ENCODE measurements at places on chromosomes 11 and 22.

DNA sequence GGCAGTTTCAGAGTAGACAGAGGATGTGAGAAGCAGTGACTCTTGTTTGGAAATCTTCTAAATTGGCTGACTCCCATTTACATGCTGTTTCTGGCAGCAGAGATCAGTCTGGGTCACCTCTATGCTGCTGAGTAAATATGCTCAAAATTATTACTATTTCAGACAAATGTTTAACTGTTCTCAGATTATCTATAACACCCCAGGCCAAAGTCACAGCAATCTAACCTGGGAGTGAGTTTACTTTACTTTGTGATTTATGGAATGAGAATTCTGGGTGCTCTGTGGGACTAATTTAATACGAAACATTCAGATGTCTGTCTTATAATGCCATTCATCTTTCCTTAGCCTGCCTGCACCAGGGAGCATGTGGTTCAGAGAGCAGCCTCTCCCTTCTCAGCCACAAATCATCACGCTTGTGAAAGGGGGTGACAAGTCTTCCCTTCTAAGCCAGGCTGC, 282.5 kb upstream of the MPPED2 start:
- no peak for DNase-seq

DNA sequence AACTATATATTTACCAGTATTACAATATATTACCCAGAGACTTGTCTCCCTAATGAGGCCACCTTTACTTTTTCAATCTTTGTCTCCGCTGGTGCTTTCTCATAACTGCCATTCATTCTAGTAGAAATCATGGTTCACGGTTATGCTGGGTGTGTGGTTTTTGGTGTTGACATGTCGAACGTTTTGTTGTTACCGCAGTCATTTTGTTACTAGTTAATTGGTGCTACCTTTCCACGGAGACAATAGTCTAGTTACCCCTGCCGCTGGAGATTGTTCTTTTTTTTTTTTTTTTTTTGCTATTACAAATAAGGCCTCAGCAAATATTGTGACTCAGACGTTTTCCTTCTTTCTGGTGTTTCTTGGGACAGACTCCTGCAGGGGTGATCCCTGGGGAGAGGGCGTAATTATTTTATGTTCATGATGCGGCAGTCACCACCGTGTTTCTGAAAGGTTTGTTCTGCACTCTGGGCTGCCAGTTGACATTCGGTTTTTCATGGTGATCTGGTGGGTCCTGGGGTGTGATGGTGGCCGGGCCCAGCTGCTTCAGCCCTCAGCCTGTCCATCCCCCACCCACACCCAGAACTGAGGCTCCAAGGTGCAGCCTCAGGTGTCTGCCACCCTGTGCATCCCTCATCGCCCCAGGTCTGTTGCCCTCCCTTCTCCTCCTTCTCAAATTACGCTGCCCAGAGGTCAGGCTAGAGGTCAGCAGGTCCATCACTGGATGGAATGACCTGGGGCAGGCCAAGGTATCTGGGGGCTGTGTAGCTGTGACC, 28.6 kb downstream of the LRP5 start:
- DNase-seq = no peak

DNA sequence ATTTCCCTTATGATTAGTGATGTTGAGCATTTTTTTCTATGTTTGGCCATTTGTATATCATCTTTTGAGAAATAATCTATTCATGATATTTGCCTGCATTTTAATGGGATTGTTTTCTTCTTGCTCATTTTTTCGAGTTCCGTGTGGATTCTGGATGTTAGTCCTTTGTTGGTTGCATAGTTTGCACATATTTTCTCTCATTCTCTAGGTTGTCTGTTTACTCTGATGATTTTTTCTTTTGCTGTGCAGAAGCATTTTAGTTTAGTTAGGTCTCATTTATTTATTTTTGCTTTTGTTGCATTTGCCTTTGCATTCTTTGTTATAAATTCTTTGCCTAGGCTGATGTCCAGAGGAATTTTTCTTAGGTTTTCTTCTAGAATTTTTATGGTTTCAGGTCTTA, 87.3 kb downstream of the METTL15 start:
- DNase-seq = no peak

DNA sequence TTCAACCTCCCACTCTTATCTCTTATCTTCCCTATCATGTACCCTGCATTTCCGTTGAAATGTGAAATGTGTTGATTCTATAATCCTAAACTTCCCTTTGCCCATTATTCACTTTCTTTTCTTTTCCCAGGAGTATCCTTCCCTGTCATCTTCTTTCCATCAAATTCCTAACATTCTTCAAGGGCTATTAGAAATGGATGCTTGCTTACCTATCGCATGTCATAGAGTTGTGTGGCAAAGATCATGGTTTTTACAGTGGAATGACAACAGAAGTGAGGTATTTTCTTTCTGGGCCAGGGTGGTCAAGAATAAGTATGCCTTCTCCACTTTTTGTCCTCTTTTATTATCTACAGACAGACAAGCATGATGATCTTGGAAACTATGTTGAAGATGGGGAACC, 124.4 kb upstream of the SLC5A12 start:
- DNase-seq = no peak

GRCh38 chr22:19667872-19668740, 46.2 kb upstream of the SEPTIN5 start:
- DNase-seq = no peak

- no peak for DNase-seq
Measured at GRCh38 chr11:32861850-32862577, 30.6 kb upstream of the QSER1 start.

- peak; percentile 91 for DNase-seq
Measured at GRCh38 chr11:34501500-34501899, 12.1 kb downstream of the ELF5 start.

DNA sequence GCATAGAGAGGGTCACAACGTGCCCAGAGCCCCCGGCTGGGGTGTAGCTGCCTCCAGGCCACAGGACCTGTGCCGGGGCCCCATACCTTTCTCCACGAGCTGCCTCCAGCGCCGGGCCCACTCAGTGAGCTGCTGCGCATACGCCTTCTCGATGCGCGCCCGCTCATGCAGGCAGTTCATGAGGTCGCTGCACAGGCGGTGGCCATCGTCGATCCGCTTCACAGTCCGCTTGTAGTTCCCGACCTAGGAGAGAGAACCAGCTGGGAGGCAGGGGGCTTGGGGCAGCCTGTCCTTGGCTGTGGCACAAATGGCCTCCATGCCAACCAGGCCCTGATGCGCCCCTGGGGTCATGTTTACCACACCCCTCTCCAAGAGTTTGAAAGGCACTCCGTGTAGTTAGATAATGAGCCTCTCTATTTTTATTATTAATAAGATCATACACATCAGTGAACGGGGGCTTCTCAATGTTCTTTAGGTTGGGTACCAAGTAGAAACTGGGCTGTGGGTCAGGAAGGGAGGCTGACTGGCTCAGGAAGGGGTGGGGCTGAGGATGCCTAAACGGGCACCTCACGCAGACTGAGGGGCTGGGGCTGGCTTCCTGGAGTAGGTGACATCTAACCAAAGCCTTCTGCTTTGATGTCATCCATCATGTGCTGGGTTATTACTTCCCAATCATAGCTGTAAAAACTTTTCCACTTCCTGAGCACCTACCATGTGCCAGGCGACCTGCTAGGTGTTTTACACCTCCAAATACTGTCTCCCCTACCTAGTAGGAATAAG, 36.5 kb upstream of the ARFGAP3 start:
- no peak for DNase-seq

- DNase-seq = peak; percentile 37
Measured at GRCh38 chr11:86592659-86593451, 79.6 kb downstream of the ME3 start.

GRCh38 chr22:43236411-43237166, 49.7 kb upstream of the TTLL12 start:
- no peak for DNase-seq

DNA sequence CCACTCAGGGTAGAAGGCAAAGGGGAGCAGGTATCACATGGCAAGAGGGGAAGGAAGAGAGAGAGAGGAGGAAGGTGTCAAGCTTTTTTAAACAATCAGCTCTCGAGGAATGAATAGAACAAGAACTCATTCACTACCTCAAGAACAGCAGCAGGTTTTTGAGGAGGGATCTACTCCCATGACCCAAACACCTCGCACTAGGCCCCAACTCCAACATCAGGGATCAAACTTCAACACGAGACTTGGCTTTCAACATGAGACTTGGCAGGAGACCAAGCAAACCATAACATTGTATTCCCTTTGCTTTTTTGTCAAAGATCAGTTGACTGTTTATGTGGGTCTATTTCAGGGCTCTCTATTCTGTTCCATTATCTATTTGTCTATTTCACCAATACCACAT, 26.9 kb upstream of the APOBEC3A start:
- no peak for DNase-seq

DNA sequence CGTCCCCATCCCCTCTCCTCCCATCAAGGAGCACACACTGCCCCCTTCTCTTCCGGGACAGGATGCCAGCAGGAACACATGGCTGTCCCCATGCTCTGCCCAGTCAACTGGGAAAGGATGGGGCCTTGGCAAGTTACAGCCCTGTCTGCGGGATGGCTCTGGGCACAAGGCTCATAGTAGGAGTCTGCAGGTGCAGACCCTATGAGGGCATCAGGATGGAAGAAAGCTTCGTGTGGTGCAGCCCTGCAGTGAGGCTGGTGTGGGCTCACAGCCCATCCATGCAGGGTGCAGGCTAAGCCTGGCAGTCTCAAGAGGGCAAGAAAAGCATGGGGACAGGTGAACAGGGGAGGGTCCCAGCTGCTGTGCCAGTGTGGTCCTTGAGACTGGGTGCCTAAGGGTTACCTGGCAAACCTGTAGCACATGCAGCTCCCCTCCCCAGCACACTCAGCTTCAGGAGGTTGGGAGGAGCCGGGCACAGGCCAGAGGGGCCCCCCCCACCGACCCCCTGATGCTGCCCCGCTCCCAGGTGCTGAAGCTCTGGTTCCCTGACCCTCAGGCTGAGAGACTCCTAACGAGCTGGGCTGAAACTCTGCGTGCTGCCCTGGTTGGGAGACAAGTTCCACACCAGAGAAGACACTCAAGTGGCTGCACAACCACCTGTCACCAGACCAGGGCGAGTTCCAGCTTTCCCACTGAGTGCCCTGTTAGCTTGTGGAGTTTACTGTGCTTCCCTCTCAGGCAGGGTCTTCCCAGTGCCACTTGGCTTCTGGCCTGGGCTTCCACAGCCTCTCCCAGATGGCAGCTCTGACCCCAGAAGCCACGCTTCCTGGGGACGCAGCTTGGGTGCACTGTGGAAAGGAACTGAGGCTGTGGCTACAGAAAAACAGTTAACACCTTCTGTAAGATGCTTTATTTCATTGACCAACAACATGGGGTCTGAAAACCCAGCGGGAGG, 3.3 kb upstream of the SCARF2 start:
- DNase-seq = no peak

DNA sequence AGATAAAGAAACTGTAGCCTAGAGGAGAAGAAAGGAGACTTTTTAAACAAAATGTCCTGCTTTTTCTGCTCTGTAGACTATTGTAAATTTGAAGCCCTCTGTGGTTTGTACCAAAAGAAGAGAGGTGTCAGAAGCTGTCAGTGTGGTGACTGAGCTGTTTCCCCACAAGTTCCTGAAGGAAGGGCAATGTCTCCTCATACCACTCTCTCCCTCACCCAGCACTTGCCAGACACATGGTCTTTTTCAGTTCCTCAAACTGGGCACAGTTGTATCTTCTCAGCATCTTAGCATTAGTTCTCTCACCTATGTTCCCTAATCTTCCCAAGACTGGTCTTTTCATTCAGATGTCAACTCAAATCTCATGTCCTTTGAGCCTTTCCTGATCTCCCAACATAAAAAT, 4.3 kb downstream of the BCO2 start:
- no peak for DNase-seq

DNA sequence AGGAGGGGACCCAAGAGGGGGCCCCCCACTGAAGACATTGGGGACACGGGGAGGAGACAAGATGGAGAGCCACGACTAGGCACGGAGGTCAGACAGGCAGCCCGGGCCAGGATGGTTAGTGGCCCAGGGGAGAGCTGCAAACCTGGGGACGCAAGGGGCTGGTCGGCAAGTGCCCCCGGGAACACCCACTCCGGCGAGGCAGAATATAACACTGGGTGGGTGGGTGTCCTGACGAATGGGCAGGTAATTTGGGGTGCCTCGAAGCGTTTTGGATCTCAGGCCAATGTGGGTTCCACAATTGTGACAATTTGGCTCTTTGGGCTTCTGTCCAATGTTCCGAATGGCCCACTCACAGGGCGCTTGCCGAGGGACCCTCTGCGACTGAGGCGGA, 9.9 kb downstream of the IGF2 start:
- no peak for DNase-seq

DNA sequence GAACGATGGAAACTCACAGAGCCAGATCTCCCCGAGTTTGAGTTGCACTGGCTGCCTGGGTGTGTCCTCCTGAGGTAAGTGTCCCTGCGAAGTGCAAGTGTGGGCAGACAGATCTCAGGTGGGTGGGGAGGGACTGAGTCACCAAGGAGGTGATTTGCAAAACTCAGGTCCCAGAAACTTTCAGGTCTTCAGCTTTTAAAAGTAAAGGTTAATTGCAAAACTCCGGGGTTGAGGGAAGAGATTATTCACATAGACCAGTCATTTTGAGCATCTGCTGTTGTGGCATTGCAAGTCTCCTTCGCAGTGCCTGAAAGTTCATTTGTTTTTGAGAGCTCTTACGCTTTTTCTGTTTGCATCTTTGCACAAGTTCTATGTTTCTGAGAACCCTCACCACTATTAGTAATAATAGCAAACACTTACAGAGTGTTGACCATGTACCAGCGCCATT, 7.1 kb downstream of the CD44 start:
- DNase-seq = no peak

- no peak for DNase-seq
Measured at GRCh38 chr22:26197425-26197824, 28.2 kb downstream of the SEZ6L start.

DNA sequence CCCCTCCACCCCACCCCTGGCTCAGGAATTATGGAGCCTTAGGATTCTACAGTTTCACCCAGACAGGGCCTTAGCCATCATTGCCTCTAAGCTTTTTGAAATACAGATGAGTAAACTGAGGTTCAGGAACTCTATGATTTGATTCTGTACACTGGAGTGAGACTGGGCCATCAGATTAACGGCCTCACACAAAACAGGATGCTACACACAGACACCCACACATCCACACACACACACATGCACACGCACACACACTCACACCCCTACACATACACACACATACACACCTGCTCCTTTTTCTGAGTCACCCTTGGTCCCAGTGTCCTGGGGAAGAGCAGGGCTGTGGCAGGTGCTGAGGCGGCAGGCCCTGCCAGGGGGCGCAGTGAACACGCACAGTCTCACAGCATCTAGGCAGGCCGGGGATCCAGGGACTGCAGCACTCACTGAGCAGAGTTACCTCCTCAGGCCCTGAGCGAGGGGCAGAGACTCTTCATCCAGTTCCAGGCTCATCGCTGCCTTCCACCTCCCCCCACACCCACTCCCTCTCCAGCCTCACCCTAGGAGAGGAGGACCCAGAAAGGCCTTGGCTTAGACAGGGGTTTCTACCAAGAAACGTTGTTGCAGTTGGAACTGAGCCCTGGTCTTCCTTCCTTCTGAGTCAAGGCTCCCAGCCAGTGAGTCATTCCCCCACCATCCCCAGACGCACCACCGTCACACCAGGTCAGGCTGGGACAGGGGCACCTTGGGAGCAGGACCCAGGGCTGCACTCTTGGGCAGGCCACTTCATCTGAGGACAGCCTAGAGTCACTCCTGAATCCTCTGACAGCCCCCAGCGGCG, 89.8 kb upstream of the PARVA start:
- DNase-seq = peak; percentile 90
